ENCODE measurements at places on chromosomes 4 and X.

DNA sequence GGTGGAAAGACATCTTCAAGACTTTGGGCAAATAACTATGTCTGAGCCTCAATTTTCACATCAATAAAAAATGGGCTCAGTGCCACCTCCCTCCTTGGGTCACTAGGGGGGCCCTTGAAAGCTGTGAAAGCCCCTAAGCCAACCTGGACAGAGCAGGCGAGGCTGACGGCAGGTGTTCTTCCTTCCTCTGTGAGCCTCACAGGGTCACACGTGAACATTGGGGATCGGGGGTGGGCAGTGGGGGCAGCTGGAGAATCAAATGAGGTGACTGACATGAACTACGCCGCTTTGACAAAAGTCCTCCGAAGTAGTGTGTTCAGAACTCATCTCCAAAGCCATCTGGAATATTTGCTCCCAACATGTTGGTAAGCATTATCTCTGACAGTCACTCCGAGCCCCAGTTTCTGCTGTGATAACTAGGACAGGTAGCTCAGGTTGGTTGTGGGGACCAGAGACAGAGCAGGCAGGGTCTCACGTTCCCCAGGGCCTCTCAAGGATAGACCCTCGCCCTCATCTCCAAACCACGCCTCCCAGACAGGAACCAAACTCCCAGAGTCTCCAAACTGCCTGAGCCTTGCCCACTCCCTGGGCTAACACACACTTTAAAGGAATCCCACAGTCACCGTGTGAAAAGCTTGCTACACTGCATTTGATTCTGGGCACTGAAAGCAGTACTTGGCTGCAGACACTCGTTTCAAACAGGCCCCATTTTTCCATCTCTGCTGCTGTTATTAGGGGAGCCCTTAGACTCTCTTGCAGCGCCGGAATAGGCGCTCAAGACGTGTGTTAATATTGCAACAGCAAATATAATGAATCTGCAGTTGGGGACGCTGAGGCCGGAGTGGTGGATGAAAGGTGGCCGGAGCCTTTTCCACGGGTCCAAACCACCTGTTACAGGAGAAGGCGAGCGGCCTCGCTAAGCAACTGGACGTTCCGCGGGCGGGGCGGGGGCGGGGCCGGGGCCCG is 717 bp upstream of the WFS1 start:
- no peak for DNase-seq

DNA sequence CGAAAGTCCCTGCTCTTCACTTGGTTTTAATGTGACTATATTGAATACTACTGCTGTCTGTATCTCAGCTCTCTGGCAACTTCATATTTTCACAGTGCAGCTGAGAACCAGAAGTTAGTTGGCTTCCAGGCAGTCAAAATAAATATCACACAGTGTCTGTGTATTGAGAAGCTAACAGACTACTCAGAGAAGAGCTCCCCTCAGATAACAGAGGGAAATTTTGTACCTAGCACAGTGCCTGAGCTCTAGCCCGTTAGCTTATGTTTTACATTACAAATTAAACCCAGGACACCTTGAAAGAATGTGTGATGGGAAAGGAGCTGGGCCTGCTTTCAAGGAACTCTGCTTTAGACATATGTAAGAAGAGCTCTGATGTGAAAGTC is 22.7 kb downstream of the JADE1 start:
- no peak for DNase-seq

GRCh38 chr4:118287711-118288451 is 64.9 kb downstream of the PRSS12 start:
- DNase-seq, result no peak

DNA sequence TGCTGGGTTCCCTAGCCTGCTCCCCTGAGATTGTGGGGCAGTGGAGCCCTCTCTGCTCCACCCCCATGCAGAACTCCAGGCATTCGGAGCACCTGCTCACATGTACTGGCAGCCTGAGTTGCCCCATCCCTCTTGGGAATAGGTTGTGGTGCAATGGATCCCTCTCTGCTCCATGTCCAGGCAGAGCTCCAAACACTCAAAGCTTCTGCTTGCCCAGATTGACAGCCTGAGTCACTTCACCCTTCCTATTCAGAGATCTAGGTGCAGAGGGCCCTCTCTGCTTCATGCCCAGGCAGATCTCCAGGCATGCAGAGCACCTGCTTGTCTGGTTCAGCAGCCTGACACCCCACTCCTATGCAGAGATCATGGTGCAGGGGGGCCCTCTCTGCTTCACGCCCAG is 18.6 kb upstream of the TEX13B start:
- DNase-seq, result no peak

DNA sequence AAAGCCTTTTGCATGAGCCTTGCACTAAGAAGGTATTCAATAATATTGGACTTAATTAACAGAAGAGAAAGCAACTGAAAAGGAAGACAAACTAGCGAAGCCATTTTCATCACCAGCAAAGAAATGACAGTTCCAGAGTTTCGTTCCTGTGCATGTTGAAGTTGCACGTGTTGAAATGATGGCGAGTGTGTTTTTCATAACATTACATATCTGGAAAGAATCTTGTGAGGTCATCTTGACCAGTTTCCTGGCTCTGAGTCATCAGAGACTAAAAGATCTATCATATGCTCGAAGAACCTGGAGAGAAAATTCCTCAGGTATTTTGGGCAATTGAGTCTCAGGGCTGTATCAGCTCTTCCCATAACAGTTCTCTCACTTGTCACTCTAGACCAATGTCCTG is 106.2 kb upstream of the MAML3 start:
- no peak for DNase-seq

GRCh38 chr4:160510928-160511327 is 1408.0 kb downstream of the RAPGEF2 start:
- DNase-seq, result no peak

DNA sequence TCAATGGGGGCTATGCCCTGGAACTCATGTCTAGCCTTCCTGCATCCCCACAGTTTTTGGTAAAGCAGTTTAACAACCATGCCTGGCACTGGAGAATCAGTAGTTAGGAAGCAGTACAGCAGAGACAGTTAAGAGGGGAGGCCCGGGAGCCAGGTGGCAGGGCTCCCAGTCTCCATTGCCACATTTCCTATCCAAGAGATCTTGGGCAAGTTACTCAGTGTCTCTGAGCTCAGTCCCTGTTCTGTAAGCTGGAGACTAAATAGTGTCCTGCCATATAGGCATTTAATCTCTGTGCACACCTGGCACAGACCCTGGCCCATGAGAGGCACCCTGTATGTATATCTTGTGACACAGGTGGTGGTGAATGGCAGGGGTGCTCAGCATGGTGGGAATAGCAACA is 156.1 kb upstream of the EOLA2 start:
- DNase-seq, result no peak

- DNase-seq, result no peak
Observed at GRCh38 chrX:32281853-32282252, 929.5 kb downstream of the DMD start.

DNA sequence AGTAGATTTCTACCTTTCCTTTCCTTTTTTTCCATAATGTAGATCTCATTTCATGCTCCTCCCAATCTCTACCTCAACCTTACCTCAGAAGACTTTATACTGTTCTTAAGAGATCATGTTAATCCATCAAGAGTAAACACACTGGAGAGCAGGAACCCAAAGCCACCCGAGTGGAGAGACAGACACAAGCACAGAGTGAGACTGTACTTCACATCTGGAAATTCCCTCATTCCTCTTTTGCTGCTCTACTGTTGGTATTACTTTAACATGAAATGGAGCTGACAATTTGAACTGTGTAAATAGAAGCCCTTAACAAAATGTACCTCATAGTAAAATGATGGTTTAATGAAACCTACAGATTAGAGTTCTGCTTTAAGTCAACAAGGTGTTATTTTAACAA is 105.7 kb upstream of the RASGEF1B start:
- no peak for DNase-seq

- DNase-seq, result no peak
Observed at GRCh38 chr4:141768954-141769353, 132.6 kb downstream of the IL15 start.

GRCh38 chrX:49892542-49892941 is 13.3 kb downstream of the USP27X start:
- DNase-seq, result no peak

- DNase-seq, result no peak
Observed at GRCh38 chrX:24145303-24146186, 4.0 kb upstream of the ZFX start.

- DNase-seq, result no peak
Observed at GRCh38 chr4:10092481-10093270, 23.9 kb downstream of the WDR1 start.

GRCh38 chrX:114268643-114269042 is 315.2 kb upstream of the HTR2C start:
- no peak for DNase-seq

GRCh38 chr4:142155347-142155746 is 519.0 kb downstream of the IL15 start:
- no peak for DNase-seq

DNA sequence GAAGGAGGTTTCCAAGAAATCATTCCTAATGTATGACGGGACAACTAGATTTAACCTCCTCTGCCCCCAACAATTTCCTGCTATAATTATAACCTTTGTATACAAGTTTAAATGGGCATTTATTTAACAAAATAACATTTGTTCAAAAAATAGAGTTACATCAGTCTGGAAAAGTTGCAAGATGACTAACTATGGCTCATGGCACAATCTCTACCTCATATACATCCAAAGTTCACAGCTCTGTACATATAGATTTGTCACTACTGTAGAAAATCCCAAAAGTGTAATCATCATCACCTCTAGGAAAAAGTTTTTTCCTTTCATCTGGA is 3.8 kb upstream of the RPS6KA3 start:
- DNase-seq, result no peak

DNA sequence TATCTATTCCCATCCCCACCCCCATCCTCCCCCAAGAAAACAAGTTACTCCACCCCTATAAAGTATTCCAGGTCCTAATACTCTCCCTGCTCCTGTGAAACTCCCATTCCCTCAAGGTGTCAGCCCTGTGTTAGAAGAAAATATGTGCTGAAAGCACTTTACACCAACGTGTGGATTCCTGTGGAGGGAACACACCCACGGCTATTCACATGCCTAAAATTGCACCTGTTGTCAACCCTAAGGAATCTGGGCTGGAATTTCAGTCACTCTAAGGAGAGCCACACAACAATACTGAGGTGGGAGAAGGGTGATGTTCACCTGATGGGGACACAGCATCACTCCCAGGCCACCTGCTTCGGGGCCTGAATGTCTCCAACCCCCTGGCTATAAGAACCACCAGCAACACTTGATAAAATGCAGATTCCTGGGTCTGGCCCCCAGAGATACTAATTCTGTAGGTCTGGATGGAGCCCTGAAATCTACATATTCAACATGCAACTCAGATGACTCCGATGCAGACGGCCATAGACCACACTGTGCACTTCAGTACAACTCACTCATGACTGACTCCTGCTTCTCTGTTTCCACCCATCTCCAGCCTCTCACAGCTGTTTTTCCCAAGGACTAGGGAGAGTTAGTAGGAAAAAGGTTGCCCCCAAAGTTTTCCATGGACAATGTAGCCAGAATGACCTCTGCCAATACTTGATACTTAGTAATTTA is 15.8 kb downstream of the SCD5 start:
- no peak for DNase-seq

GRCh38 chr4:152917543-152918395 is 18.4 kb upstream of the FHDC1 start:
- DNase-seq, result no peak

DNA sequence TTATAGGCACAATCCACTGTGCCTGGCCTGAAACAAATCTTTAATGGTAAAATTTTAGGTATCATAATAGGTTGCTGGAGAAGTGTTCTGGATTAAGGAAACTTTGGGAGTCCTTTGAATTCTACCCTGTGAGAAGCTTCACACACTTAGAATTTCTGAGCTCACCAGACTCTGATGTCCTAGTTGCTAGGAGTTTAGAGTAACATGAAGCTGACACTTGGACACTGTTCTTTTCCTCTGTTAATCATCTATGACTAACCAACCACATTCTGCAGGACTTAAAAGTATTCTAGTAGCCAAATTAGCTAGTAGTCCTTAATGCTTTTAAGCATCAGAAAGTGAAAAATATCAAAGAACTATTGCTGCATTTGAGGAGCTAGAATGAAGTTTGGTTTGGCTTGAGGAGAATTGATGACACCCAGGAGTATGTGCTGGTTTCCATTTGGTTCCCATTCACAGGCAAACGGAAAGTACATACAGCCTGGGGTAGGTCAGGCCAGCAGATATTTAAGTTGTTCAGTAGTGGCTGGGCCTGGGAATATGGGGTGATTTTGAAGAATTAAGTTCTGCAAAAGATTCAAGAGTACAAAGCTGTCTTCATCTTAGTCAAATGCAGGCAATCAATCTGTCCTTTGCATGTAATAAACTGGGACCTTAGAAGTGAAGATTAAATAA is 38.8 kb upstream of the IGFBP7 start:
- no peak for DNase-seq

DNA sequence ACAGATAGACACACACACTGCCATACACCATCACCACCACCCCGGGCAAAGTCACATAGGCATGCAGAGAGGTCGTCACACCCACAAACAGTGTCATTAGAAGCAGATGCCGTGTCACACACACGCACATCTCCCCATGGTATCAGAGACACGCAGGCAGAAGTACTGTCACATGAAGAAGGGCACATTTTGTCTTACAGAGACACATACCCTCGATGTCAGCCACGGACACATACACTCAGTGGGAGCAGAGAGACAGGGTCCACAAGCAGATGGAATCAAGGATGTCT is 3.3 kb downstream of the NALF2 start:
- no peak for DNase-seq

DNA sequence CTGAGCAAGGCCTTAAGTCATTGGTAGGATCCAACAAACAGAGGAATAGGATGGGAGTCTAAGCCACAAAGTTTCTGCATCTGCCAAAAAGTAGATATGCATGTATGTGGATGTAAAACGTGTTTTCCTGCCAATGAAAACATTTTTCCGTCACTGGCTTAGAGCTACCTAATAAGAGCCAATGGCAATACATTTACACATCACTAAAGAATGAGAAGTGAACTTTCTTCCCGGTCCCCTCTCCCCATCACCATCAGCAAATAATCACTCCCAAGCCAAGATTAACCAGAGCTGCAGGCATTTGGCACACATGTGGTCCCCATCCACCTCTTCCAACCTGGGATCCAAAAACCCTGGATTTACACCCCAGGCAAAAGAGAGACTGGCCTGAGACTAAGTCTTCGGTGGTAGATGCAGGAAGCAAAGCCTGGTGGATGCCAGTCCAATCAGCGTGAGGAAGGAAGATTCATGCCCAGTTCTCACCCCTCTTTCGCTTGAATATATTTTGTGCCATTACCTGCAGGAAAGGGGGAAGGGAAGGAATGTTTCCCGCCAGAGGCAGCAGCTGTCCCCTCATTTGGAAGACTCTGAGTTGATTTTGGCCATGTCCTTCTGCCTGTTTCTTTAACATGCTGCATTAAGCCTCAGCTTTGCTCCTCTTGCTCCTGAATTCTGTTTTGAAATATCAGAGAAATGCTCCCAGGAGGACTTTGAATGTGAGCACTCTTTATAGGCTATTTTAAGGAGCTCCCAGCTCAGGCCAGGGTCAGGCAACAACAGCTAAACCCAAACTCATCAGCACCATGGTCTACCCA is 131.4 kb downstream of the CHIC2 start:
- no peak for DNase-seq

GRCh38 chr4:2241003-2241402 is 918 bp downstream of the HAUS3 start:
- DNase-seq, result no peak
